Liver (tissue), 10 donors: ENCODE measurements at places on chromosomes 5 and 9. TPM values are rescaled to one million over a fixed set of nuclear protein-coding genes. Genes with fewer than 3 reads are reported as not detected.

GRCh38 chr5:177468685-177469628 is 4.5 kb downstream of the DBN1 start:
- no peaks in the 10 kb centered on the region for H3K36me3 ChIP-seq
- no peak overlapping the region for H3K27ac ChIP-seq
- H3K4me3 ChIP-seq, result no peak overlapping the region

DNA sequence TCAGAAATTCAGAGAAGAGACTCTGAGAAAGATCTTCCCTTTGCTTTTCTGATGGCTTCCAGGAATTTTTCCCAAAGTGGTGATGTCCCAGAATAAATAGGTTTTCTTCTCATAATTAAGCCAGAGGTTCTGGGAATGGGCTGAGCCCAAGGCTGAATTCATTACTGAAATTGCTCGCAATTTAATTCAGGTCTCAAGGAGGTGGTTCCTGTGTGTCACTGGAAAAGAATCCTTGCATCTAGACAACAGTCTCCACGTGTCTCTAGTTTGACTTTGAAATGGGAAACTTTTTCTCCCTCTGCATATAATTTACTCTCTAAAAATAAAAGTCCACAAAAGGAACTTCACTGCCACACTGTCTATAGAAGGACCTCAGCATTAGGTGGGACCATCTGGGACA is 27.8 kb upstream of the STX17 start:
- no peaks in the 10 kb centered on the region for H3K36me3 ChIP-seq
- no peak overlapping the region for H3K27ac ChIP-seq
- no peaks in the 10 kb centered on the region for H3K4me1 ChIP-seq
- DNase-seq, result no peak
- no peak overlapping the region for H3K4me3 ChIP-seq

- H3K27me3 ChIP-seq, result no peaks in the 10 kb centered on the region
- DNase-seq, result no peak
- H3K4me1 ChIP-seq, result no peaks in the 10 kb centered on the region
- H3K4me3 ChIP-seq, result no peak overlapping the region
Observed at GRCh38 chr5:155025895-155026294, 12.3 kb downstream of the KIF4B start.

- DNase-seq, result no peak
- H3K27ac ChIP-seq, result no peak overlapping the region
- H3K4me1 ChIP-seq, result no peaks in the 10 kb centered on the region
- H3K4me3 ChIP-seq, result no peak overlapping the region
Observed at GRCh38 chr9:93365427-93366118, 85.9 kb upstream of the FAM120A start.

DNA sequence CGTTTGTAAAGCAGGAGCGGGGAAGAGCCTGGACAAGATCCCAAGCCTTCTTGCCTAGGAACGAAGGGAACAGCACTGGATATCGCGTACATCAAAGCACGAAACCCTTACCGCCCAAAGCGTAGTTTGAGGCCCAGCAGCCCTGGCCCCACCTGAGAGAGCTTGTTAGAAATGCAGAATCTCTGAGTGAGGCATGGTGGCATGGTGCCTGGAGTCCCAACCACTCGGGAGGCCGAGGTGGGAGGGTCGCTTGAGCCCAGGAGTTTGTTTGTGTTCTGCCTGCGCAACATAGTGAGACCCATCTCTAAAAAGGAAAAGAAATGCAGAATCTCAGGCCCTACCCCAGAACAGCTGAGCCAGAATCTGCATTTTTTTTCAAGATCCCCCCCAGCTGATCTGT is 90.6 kb downstream of the AMBP start:
- no peaks in the 10 kb centered on the region for H3K27me3 ChIP-seq
- no peak overlapping the region for H3K27ac ChIP-seq
- H3K4me1 ChIP-seq, result peaks cover 41% of the 10 kb centered on the region
- no peaks in the 10 kb centered on the region for H3K36me3 ChIP-seq

- no peak overlapping the region for H3K4me3 ChIP-seq
- no peak for DNase-seq
- no peaks in the 10 kb centered on the region for H3K27me3 ChIP-seq
- no peaks in the 10 kb centered on the region for H3K36me3 ChIP-seq
- H3K27ac ChIP-seq, result no peak overlapping the region
- H3K4me1 ChIP-seq, result peaks cover 8% of the 10 kb centered on the region
Observed at GRCh38 chr9:93892748-93893147, 62.4 kb downstream of the BARX1 start.

- H3K4me3 ChIP-seq, result no peak overlapping the region
- no peaks in the 10 kb centered on the region for H3K27me3 ChIP-seq
- H3K36me3 ChIP-seq, result no peaks in the 10 kb centered on the region
- no peak for DNase-seq
Observed at GRCh38 chr5:138536665-138537315, 6.2 kb downstream of the ETF1 start.

GRCh38 chr5:62115014-62115413 is 191.0 kb upstream of the KIF2A start:
- DNase-seq, result no peak
- no peak overlapping the region for H3K4me3 ChIP-seq
- H3K36me3 ChIP-seq, result no peaks in the 10 kb centered on the region
- H3K27me3 ChIP-seq, result no peaks in the 10 kb centered on the region
- H3K4me1 ChIP-seq, result no peaks in the 10 kb centered on the region
- no peak overlapping the region for H3K27ac ChIP-seq

GRCh38 chr5:132103969-132104391 is 30.4 kb downstream of the CSF2 start:
- H3K27me3 ChIP-seq, result no peaks in the 10 kb centered on the region
- no peak overlapping the region for H3K4me3 ChIP-seq
- no peaks in the 10 kb centered on the region for H3K4me1 ChIP-seq
- no peak for DNase-seq

- H3K27me3 ChIP-seq, result no peaks in the 10 kb centered on the region
- H3K27ac ChIP-seq, result no peak overlapping the region
- no peaks in the 10 kb centered on the region for H3K36me3 ChIP-seq
- no peak overlapping the region for H3K4me3 ChIP-seq
- H3K4me1 ChIP-seq, result peaks cover 51% of the 10 kb centered on the region
Observed at GRCh38 chr5:6718718-6719117, 5.5 kb downstream of the TENT4A start.

GRCh38 chr9:118882684-118883083 is 486.6 kb downstream of the BRINP1 start:
- no peak for DNase-seq
- H3K4me3 ChIP-seq, result no peak overlapping the region
- no peaks in the 10 kb centered on the region for H3K36me3 ChIP-seq
- no peaks in the 10 kb centered on the region for H3K27me3 ChIP-seq

GRCh38 chr5:42241636-42242035 is 181.6 kb upstream of the GHR start:
- DNase-seq, result no peak
- no peak overlapping the region for H3K4me3 ChIP-seq
- no peaks in the 10 kb centered on the region for H3K4me1 ChIP-seq
- H3K27me3 ChIP-seq, result no peaks in the 10 kb centered on the region
- no peak overlapping the region for H3K27ac ChIP-seq

- no peaks in the 10 kb centered on the region for H3K27me3 ChIP-seq
- H3K27ac ChIP-seq, result no peak overlapping the region
- H3K4me3 ChIP-seq, result no peak overlapping the region
- H3K36me3 ChIP-seq, result no peaks in the 10 kb centered on the region
- DNase-seq, result no peak
- no peaks in the 10 kb centered on the region for H3K4me1 ChIP-seq
Observed at GRCh38 chr9:36874261-36874660, 159.8 kb downstream of the PAX5 start.

DNA sequence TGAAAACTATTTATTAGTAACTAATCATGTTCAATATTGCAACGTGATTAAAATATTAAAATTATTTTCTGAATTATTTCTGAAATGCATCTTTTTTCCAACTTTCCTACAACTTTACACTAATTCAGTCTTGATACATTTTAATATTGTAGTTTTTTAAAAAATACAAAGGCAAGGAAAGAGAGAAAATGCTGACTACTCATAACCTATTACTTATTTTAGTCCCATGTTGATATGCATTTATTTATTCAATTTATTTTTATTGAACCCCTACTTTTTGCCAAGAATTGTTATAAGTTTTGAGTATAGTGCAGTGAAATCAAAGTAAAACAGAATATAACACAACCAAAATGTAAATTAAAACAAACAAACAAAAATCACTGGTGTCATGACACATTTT is 978.2 kb downstream of the CDH9 start:
- H3K27me3 ChIP-seq, result no peaks in the 10 kb centered on the region
- H3K36me3 ChIP-seq, result no peaks in the 10 kb centered on the region
- H3K27ac ChIP-seq, result no peak overlapping the region
- no peak overlapping the region for H3K4me3 ChIP-seq

- H3K4me3 ChIP-seq, result no peak overlapping the region
- H3K27ac ChIP-seq, result no peak overlapping the region
- DNase-seq, result no peak
- no peaks in the 10 kb centered on the region for H3K4me1 ChIP-seq
Observed at GRCh38 chr5:96566833-96567587, 95.2 kb upstream of the CAST start.

DNA sequence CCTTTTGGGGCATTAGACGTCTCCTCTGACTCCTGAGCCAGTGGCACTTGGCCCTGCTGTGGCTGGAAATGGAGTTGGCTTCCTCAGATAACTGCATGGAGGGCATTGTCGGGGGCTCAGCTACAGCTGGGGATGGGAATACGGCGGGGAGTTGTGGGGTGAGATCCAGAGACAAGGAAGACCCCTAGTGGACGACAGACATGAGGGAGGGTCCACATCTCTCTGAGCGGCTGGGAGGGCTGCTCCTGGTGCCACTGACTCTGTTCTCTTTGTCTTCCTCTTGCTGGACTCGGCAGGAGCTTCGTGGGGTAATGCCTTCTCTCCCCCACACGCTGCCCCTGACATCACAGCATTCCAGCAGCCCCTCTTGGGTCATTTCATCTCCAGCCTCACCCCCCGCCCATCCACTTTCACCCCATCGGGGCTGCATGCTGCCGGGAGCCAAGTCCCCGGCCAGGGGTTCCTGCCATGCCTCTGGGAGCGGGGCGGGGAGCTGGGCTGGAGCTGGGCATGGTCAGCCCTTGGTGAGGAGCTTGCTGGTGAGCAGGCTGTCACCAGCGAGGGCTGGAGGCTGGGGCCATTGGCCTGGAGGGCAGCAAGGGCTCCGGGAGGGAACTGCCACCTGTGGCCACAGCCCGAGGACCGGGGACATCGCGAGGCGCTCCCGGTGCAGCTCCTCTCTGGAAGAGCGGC is 172.3 kb downstream of the CACNA1B start:
- H3K36me3 ChIP-seq, result no peaks in the 10 kb centered on the region
- DNase-seq, result peak; percentile 16
- no peaks in the 10 kb centered on the region for H3K4me1 ChIP-seq
- no peak overlapping the region for H3K4me3 ChIP-seq
- no peak overlapping the region for H3K27ac ChIP-seq

DNA sequence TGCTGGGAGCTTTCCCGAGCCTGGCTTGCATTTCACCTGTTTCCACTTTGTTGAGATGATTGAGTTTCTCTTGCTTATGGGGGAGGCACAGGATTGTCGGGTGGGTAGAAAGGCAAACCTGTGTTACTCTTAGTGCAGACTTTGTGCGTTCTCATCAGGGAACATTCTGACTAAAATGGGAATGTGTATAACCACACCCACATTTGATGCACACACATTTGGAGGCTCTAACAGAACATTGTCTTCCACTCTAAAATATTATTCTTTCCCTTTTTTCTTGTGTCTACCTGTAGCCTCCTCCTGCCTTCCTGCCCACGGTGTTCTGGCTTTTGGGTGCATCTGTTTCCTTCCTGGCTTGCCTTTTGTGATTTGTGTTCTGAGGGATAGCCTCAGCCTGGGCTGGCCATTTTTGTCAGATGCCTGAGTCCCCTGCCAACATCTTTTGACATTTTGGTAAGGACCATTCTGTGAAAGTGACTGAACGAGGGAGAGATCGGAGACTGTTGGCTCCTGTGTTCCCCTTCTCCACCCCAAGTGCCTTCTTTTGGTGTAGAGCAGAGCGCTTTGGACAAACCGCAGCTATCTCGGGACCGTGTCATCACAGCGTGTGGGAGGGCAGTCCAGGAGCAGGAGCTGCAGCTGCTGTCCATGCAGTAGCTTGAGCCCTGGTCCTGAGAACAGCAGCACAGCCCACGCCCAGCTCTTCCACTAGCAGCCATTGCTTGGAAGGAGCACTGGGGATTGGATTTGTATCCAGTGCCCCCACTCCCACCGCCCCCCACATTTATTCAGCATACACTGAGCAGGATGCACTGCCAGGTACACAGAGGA is 101.4 kb downstream of the ARHGAP26 start:
- H3K4me1 ChIP-seq, result peaks cover 31% of the 10 kb centered on the region
- H3K27me3 ChIP-seq, result no peaks in the 10 kb centered on the region
- H3K36me3 ChIP-seq, result no peaks in the 10 kb centered on the region
- no peak for DNase-seq
- H3K4me3 ChIP-seq, result no peak overlapping the region

DNA sequence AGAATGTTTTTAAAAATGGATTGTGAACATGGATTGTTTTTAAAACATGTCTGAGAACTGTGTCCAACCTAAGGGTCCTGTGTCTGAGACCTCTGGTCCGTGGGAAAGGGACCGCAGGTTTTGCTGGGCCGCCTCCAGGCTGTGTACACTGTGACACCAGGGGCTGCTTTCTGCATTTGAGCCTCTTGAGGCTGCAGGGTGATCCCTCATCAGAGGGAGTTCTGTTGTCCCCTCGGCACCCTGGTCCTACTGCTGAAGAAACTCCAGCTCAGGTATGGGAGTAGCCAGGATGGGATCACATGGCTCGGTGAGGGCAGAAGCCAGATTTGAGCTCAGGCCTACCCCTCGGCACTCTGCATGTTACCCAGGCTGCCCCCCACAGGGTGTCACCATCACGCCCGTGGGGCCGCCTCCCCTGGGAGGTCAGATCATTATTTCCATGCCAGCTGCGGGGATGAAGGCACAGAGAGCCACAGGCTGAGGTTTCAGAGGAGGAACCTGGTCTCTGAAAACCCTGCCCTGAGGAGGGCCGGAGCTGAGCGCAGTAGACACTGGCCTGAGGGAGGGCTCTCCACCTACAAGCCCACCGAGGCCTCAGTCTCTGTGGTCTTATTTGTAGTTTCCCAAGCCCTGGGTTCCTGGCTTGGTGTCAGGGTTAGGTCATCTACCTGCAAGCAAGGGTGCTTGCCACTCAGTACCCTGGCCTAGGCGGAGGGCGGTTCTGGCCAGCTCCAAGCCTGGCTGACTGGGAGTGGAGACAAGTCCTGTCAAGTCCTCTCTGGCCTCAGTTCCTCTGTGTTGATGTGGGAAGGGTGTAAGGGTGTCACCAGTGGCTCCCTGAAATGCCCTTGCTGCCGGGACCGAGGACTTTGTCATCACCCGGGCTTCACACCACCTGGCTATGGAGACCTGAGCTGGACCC is 2.8 kb downstream of the PRR7 start:
- H3K27me3 ChIP-seq, result no peaks in the 10 kb centered on the region
- H3K4me1 ChIP-seq, result peaks cover 25% of the 10 kb centered on the region
- H3K27ac ChIP-seq, result no peak overlapping the region
- no peaks in the 10 kb centered on the region for H3K36me3 ChIP-seq
- no peak overlapping the region for H3K4me3 ChIP-seq
- no peak for DNase-seq

- no peaks in the 10 kb centered on the region for H3K4me1 ChIP-seq
- H3K36me3 ChIP-seq, result no peaks in the 10 kb centered on the region
- DNase-seq, result no peak
Observed at GRCh38 chr9:84970432-84970831, 300.9 kb downstream of the NTRK2 start.

The OR13C4 gene
- 0.14 TPM for total RNA-seq

The APC gene
- total RNA-seq, result 36.2 TPM

The SLC6A7 gene
- total RNA-seq, result not detected

The ORM2 gene
- 4,866 TPM for total RNA-seq

The OR1J2 gene
- total RNA-seq, result not detected

The SHOC1 gene
- not detected for total RNA-seq

The LHX6 gene
- 0.05 TPM for total RNA-seq

The PTGS1 gene
- total RNA-seq, result 5.3 TPM

The PLK2 gene
- 34.9 TPM for total RNA-seq

The GPX8 gene
- 1.0 TPM for total RNA-seq

The IL4 gene
- not detected for total RNA-seq

The IFNB1 gene
- total RNA-seq, result not detected

The SLC38A9 gene
- total RNA-seq, result 24.6 TPM

The ANKRD18B gene
- 0.59 TPM for total RNA-seq

The ST6GALNAC4 gene
- total RNA-seq, result 83.7 TPM
